ENCODE measurements at places on chromosomes 16 and 17.

DNA sequence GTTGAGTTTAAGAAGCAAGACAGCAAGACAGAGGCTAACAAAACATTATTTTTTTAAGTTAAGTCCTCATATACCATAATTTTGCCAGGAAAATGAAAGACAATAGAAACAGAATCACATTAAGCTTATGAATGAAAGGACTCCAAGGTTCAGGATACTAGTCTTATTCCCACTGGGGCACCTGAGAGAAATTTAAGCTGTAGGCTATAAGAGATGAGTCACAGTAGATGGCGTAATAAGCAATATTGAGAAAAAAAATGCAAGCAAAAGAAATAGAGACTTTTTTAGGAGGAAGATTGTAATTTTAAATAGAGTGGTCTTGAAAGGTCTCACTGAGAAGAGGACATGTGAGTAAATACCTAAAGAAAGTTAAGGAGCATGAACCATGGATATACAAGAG, 57.1 kb upstream of the KIF2B start:
- DNase-seq, result no peak

GRCh38 chr16:81810894-81811538, 31.9 kb downstream of the PLCG2 start:
- no peak for DNase-seq

DNA sequence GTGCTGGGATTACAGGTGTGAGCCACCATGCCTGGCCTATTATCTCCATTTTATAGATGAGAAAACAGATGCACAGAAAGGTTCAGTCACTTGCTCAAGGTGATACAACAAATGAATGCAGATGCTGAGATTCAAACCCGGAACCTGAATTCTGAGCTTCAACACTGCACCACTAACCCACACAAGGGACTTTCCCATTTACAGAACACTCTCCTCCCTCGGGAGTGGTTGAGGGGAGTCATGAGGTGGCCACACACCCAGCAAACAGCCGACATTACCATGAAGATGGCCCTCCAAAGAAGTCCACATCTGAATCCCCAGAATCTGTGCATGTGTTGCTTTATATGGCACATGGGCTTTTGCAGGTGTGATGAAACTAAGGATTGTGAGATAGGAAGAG, 9.1 kb downstream of the BCL7C start:
- no peak for DNase-seq

GRCh38 chr17:39921323-39921722, 2.9 kb upstream of the GSDMB start:
- no peak for DNase-seq

DNA sequence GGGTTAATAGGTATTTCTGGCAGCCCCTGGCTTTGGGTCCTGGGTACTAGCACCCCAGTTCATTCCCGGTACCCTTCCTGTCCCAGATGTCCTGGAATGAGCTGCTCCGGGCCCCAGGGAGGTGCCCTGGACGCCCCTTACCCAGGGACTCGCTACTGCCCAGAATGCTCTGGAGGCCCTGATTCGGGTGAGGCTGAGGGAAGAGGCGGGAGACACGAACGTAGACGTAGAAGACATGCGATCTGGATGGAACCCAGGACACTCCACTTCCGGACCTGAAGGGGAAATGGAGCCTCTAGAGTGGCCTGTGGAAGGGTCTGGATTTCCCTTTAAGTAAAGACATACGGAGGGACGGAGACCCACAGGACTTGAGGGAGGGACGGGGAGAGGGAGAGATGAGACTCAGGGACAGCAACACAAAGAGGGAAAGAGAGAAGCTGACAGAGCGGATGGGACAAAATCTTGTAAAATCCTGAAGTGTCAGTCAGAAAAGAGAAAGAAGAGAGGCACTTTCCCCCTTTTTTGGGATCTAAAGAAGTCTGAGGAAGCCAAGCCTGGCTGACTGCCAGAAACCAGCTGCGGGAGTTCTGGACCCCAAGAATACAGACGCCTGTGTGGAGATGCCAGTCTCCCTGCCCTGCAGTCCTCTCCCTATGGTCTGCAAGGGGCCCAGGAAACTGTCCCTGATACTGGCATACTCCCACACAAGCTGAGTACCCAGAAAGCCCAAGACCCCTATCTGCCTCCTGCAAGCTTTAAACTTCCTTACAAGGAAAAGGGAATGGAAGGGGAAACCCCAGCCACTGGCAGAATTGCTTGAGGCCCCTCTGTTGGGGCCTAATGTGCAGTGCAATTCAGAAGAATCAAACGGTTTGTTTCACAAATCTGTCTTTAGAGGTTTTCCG, 1.0 kb upstream of the HOXB13 start:
- DNase-seq, result no peak

- no peak for DNase-seq
Measured at GRCh38 chr16:9072806-9073341, 18.6 kb upstream of the HAPSTR1 start.

DNA sequence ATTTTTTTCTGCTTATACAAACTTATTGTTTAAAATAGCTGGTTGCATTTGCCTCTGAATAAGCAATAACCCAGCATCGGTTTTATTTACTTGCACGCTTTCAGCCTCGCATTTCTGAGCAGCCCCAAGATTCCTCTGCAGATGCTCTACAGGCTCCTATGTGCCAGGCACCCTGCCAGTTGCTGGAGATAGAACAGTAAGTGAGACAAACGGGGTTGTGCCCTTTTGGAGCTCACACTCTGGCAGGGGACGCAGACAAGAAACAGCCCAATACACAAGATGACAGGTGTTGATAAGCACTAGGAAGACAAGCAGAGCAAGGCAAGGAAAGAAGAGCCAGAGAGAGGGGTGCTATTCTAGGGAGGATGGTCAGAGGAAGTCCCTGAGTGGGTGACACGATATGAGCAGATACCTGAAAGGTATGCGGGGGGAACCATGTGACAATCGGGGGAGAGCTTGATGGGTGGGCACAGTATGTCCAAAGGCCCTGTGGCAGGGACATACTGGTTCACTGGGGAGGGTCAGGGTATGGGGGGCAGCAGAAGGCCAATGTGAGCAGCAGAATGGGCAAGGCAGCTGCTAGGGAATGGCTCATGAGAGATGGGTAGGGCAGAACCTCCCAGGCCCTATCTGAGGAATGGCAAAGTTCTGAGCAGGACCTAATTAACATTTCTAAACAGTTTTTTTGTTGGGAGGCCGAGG, 18.7 kb upstream of the ADORA2B start:
- no peak for DNase-seq

GRCh38 chr16:2286550-2286949, 18.6 kb upstream of the RNPS1 start:
- no peak for DNase-seq

- no peak for DNase-seq
Measured at GRCh38 chr16:67019171-67019570, 9.8 kb upstream of the CBFB start.

- DNase-seq, result peak; percentile 45
Measured at GRCh38 chr16:3058139-3059030, 7.1 kb upstream of the IL32 start.

- DNase-seq, result no peak
Measured at GRCh38 chr17:81336296-81336929, 41.3 kb upstream of the SLC38A10 start.

All from naive thymus-derived CD8-positive, alpha-beta T cell (primary cell).